Kasumi-1 (cell line): ENCODE measurements at places on chromosomes 4 and X.

- DNase-seq = peak; percentile 47
These were observed 28.4 kb upstream of the SLC10A7 start for GRCh38 chr4:146550161-146550560.

DNA sequence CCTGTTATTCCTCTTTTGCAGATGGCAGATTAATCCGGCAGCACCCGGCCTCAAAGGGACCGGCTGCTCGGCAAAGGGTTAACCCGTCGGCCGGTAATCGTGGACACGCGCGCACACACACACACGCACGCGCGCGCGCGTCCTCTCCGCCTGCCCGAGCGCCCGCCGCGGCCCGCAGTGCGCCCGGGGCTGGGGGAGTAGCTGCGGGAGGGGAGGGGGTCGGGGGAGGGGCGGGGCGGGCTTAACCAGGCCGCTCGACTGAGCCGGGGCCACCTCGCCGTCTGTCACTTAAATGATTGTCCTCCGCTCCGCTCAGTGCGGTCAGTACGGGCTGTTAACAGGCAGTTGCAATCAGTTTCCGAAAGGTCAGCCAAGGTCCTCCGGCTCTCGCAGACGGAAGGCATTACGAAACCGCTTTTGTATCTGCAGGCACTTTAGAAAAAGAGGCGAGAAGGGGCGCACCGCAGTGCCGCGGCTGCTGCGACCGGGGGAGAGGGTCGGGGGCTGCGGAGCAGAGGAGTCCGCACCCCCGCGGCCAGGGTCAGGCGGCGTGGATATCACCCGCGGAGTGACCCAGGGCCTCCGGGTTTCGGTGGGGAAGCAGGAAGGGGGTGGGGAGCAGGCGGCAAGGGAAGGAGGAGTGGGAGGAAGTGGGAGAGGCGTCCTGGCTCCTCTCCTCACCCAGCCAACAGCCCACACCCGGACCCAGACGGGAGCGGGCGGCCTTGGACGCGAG lies 57.3 kb upstream of the BCOR start:
- DNase-seq = no peak

DNA sequence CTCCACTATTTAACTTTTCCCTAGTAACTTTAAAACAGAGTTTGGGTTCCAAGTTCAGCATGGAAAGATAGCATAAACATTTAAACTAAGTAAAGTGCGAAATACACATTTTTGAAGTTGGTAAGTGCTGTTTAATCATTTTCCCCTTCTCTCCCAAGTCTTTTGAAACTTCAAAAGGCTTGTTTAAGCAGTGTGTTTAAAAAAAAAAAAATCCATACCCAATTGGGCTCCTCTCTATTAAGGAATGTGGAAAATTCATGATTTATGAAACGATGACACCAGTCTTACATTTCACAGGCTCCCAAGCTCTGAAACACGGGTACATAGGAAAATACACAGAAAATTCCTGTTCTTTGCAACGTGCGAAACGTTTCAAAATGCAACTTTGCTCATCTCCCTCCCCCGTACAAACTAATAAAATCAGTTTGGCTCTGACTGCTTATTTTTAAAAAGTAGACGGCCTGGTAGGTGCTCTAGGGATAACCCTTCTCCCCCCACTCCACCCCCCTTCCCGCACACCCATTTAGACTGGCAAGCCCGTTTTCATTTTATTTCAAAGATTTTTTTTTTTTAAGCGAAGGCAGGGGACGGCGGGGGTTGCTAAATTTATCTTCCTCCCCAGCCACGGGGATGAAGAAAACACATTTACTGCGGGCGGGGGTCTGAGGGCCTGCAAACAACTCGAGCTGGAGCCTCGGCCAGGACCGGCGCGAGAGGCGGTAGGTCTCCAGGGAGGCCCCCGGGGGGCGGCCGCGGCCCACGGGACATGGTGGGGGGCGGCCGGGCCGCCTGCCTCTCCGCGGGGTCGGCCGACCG lies 786 bp upstream of the ZFX start:
- no peak for DNase-seq

GRCh38 chr4:51830156-51830720 lies 12.7 kb upstream of the DCUN1D4 start:
- no peak for DNase-seq

DNA sequence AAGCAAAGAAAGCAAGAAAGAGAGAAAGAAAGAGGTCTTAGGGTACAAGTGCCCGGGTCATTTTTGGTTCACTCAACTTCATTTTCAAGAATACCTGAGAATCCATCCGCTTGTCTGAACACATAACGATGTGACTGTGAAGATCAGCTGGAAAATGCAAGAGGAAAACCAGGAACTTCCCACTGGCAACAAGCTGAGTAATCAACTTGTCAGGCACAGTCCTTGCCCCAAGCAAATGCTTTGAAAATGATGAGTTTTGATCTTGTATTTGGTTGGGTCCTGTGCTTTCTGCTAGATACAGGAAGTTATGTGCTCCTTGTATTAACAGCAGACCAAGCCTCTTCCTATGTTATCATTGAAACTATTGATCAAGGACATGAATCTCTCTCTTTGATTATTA lies 239.1 kb downstream of the ASMT start:
- no peak for DNase-seq

DNA sequence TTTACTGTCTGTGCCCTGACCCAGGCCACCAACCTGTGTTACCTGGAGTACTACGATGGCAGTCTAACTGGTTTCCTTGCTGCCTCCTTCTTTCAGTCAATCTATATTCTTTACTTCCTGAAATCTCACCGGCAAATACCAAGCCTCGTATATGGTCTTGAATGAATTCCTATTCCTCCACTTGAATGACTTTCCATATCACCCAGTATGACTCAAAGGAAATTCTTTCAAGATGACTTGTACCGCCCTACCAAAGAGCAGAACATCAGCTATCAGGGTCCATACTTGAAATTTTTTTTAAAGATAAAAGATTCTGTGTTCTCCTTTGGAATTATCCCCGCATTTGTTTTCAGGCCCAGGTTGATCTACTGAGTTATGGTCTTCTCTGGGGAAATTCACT lies 378.0 kb downstream of the AFF2 start:
- DNase-seq = no peak

- peak; percentile 81 for DNase-seq
These were observed 202.7 kb downstream of the SPRY1 start for GRCh38 chr4:123599061-123599919.

- DNase-seq = no peak
These were observed 18.0 kb downstream of the SUV39H1 start for GRCh38 chrX:48714573-48714972.

DNA sequence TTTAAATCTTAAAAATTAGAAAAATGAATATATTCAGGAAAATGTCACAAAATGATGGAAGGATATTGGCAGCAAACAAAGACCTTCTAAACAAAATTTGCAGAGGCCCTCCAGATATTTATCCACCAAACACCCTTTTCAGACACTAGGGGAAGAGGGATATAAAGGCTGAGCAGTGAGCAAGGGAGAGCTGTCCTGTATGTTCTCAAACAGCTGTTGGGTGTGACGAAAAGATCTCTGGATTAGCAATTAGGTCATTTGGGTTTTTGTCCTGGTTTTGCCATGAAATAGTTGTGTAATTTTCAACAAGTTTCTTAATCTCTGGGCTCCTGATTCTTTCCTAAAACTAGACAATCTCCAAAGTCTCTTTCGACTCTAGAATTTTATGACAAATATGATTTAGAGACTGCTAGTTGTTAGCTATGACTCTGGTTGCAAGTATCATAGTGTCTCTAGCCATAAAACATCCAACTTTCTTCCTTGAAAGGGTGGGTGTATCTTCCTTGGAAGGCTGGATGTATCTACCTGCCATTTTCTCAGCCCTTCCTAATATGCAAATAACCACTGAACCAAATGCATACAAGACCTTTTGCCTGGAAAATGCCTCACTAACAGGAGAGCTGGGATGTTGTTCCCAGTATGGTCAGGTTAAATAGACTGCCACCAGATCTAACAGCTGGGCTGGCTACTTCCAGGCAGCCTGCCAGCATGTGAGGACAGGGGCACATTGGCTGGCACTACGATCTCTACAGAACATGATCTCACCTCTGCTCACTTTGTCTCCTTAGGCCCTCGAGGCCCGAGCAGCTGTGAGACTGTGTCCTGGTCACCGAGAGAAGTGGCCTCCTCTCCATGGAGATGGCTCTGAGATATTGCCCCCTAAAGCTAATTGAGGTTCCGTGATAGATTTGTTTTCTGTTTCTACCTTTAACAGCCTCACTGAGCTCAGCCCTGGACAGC lies 225.5 kb upstream of the JADE1 start:
- DNase-seq = no peak

- DNase-seq = no peak
These were observed 459.4 kb downstream of the DTHD1 start for GRCh38 chr4:36740796-36741310.

DNA sequence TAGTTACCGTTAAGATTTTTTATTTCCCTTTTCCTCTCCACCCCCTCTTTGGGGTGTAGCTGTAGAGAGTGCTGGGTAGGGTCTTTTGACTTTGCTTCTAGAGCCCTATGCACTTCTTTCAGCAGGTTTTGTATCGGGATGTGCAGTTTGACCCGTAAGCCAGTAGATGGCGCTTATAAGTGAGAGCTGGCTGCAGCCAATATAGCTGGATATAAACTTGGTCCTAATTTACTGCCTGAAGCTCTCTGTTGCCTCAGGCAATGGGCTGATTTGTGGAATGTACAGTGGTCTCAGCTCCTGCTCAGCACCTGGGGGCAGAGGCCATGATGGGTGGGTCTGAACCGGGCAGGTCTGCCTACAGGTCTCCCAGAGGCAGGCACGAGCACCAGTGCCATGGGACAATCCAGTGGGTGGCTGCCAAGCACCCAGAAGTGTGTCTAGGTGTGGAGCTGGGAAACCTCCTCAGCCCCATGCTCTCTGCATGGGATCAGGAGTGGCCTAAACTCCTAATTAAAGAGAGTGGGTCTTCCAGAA lies 146.5 kb downstream of the SPANXN1 start:
- DNase-seq = peak; percentile 2

- DNase-seq = no peak
These were observed 107.7 kb downstream of the SMIM20 start for GRCh38 chr4:26021417-26022345.

DNA sequence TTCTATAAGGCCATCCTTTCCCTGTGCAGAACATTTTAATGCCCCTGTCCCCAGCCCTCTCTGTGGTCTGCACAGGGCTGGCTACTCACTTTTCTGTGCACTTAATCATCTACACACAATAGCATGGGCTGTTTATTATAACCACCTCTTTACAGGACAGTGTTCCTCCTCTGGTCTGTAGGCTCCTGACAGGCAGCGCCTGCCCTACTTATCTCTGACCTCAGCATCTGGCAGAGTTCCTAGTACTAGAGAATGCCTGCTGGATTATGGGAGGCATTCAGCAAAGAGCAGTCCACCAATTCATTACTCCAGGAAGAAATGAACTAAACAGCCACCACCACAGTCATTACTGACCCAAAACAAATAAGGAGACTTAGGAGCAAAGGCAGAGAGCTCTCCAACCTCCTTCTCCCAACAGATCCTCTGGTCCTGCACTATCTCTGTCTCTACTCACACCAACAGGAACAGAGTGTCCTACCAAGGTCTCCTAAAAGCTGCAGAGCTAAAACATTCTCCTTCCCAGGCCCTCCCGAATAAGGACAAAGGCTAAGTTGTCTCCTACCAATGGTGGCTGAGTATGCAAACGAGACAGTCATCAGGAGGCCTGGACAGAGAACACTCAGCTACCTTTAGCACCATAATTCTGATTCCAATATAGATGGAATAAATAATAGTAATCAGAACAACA lies 279.2 kb downstream of the QDPR start:
- DNase-seq = no peak

DNA sequence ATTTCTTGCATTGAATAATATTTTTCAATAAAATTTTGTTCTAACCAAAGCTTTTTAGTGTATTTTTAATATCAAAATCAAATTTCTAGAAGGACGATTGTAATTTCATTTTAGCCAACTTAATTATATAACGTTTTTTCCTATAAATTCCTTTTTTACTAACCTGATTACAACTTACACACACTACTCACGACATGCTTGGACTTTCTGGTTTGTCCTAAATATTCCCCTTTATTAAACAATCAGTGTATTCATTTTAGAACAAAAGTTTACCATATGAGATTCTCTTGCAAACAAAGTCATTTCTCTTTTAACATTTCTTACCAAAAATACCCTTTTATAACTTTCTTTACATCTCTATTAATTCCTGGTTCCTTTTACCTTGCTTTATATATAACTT lies 173.7 kb downstream of the PWWP3B start:
- DNase-seq = no peak

- DNase-seq = no peak
These were observed 762.0 kb upstream of the MAGEB2 start for GRCh38 chrX:29453333-29453732.

DNA sequence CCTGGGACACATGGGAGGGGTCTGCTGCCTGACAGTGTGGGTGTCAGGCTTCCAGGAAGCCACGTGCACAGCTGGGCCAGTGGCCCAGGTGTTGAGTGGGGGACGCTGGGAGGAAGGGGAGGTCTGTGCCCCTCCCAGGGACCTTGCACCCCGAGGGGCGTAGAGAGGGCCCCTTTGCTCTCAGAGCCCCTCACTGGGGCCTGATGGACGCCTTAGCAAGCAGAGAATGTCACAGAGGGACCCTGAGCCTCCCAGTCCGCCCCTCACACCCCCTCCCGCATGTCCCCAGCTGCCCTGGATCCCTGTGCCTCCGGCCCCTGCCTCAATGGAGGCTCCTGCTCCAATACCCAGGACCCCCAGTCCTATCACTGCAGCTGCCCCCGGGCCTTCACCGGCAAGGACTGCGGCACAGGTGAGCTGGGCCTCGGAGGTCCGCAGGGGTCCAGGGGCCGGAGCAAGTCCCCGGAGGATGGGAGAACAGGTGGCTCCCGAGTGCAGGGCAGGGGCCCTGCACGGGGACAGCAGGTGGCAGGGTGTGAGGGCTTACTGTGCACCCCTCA lies 2.1 kb downstream of the HGFAC start:
- DNase-seq = no peak

GRCh38 chrX:44484607-44485146 lies 58.0 kb downstream of the FUNDC1 start:
- no peak for DNase-seq

DNA sequence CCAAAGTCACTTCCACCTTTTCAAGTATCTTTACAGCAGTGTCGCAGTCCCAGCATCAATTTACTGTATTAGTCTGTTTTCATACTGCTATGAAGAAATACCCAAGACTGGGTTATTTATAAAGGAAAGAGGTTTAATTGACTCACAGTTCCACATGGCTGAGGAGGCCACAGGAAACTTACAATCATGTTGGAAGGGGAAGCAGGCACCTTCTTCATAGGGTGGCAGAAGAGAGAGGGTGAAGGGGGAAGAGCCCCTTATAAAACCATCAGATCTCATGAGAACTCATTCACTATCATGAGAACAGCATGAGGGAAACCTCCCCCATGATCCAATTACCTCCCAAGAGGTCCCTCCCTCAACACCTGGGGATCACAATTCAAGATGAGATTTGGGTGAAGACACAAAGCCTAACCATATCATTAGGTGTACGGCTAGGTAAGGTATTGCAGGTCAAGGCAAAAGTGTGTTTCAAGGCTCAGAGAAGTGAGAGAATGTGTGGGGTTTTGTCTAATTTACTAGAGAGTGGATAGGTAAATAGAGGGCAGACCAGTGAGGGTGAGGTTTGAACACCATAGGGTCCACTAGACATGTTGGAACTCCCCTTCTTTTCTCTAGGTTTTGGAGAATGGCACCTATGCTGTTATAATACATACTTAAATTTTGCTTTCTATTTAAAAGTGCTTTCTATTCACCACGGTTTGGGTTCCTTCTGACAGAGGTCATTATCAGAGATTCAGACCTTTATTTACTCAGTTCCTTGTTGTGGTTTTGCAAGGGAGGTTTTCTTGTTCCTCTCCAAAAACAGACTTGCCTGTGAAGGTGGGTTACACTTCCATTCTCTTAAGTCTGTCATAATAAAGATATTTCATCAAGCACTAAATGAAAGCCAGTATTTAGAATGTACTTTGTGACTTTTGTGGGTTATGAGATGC lies 186.6 kb downstream of the CPEB2 start:
- no peak for DNase-seq
